Aortic smooth muscle cell (primary cell): ENCODE measurements at places on chromosomes 5 and 9. TPM values are rescaled to one million over a fixed set of nuclear protein-coding genes. Genes with fewer than 3 reads are reported as not detected.

The AGPAT2 gene
- 27.5 and 37.8 TPM in 2 replicates for total RNA-seq

The WDR36 gene
- total RNA-seq, result 54.5 and 59.1 TPM in 2 replicates

The ADRB2 gene
- 3.7 and 6.2 TPM in 2 replicates for total RNA-seq

The GRXCR2 gene
- total RNA-seq, result not detected in 2 replicates

The OR2Y1 gene
- not detected in 2 replicates for total RNA-seq

The LRRC70 gene
- 0.93 and 1.3 TPM in 2 replicates for total RNA-seq

The NDUFAF2 gene
- 24.8 and 34.3 TPM in 2 replicates for total RNA-seq
